ENCODE measurements at places on chromosomes 5 and 9.

DNA sequence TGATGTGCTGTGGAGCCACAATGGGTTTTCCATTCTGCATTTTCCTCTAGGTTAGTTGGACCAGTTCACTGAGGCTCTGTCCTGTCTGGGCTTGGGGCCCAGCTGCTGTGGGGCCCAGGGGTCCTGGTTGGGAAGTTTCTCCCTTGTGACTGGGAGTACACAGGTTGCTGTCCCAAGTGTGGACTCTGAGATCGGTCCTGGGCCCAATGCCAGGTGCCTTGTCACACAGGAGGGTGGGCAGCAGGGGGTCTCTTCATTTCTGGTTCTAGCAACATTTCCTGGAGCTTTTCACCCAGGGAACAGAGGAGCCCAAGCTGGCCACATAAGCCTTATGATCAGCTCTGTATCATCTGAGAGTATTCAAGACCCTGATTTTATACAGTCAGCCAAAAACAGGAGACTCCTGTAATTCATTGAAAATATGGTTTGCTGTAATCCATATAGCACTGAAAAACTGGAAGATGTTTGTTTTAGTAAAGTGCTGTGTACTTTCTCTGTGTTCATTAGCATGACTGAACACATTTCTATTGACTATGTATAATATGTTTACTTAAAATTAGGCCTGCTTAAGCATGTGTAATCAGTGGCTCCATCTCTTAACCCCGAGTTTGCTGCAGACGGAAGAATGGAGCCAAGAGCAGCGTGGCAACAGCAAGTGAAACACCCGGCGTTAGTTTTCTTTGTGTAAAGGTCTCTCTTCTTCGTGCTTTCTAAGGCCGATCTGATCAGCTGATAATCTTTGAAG is 62.5 kb downstream of the MVB12B start:
- DNase-seq, result no peak

GRCh38 chr5:100755435-100755834 is 147.6 kb downstream of the ST8SIA4 start:
- no peak for DNase-seq

GRCh38 chr5:147436596-147436995 is 73.3 kb downstream of the DPYSL3 start:
- no peak for DNase-seq

- DNase-seq, result no peak
Measured at GRCh38 chr5:9324348-9325077, 221.4 kb downstream of the SEMA5A start.

- no peak for DNase-seq
Measured at GRCh38 chr5:157473383-157474320, 13.6 kb downstream of the NIPAL4 start.

DNA sequence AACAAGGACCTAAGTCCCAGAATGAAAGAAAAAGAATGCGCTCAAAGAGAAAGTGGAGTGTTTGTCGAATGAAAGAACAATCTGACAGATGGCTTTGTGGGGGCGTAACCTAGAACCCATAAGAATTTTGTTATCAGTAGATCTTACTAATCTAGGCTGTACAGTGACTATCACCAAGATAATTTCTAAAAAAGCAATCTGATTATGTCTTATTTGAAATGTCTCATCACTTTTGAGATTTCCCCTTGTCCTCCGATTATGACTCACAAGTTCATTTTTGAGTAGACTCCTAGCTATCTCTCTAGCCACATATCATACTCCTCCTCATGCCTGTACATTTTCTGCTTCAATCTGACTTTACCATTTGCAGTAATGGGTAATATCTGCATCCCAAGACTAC is 135.6 kb upstream of the SMARCA2 start:
- no peak for DNase-seq

DNA sequence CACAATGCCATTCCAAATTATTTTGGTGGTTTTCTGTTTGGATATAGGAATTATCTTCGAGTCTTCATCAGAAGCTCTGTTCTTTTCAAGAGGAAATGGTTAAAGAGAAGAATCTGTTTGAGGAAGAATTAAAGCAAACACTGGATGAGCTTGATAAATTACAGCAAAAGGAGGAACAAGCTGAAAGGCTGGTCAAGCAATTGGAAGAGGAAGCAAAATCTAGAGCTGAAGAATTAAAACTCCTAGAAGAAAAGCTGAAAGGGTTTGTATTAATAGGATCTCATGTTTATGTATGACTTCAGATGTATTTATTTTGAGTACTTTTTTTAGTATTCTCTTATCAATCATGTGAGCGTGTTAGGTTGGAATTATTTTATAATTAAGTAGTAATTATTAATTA is 15.0 kb downstream of the HMMR start:
- no peak for DNase-seq

DNA sequence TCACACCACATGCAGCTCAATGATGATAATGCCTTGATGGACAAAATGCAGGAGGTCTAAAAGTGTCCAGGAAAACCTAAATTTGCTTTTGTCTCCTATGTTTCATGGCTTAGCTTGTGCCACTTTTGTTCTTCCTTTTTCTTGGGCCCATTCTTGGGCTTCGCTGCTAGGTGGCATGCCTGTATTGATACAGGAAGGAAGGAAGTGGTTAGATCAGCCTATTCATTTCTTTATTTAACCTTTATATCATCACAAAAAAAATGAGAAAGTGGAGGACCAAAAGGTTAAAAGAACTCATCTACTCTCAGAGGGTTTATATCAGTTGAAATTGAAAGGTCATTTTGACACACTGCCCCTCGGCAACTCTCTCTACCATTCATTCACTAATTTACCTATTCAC is 260.2 kb downstream of the ARHGAP26 start:
- DNase-seq, result no peak

- DNase-seq, result no peak
Measured at GRCh38 chr5:142428036-142428772, 103.4 kb upstream of the SPRY4 start.

DNA sequence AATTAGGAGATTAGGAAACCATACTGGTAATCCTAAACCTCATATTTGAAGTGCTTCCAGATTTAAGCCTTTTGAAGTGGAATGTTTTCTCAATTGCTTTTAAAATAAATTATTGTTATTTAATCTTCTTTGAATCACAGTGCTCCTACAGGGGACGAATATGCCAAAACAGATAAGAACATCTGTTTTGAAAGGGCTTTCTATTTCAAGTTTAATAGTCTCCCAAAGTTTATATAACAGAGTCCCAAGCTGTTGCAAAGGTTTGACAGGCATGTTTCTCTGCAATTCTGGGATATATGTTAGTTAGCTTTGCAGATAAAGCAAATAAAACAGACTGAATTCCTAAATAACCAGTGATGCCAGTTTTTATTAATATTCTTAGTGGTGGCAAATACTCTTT is 803.7 kb downstream of the TLE4 start:
- no peak for DNase-seq
